ENCODE measurements at places on chromosomes 6 and 20.

GRCh38 chr6:6783721-6784120 is 195.2 kb downstream of the LY86 start:
- no peak for DNase-seq

GRCh38 chr6:113449051-113449450 is 408.1 kb upstream of the MARCKS start:
- no peak for DNase-seq

DNA sequence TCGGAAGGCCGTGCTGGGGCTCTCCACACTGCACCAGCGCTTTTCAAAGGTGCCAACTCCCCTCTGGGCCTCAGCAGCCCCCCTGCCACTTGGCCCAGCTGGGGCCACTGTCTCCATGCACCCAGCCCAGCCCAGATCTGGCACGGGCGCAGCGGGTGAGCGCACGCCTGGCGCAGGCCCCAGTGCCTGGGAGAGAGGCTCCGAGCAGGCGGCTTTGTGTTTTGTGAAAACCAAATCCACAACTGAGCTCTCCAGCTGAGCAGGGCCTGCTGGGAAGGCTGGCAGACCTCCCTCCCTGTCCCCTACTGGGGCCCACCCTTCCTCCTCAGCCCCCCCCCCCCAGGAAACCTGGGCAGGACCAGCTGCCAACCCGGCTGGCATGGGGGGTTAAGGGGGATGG is 17.0 kb downstream of the MDGA1 start:
- DNase-seq = no peak

GRCh38 chr20:58071991-58072390 is 156.5 kb downstream of the ANKRD60 start:
- no peak for DNase-seq

DNA sequence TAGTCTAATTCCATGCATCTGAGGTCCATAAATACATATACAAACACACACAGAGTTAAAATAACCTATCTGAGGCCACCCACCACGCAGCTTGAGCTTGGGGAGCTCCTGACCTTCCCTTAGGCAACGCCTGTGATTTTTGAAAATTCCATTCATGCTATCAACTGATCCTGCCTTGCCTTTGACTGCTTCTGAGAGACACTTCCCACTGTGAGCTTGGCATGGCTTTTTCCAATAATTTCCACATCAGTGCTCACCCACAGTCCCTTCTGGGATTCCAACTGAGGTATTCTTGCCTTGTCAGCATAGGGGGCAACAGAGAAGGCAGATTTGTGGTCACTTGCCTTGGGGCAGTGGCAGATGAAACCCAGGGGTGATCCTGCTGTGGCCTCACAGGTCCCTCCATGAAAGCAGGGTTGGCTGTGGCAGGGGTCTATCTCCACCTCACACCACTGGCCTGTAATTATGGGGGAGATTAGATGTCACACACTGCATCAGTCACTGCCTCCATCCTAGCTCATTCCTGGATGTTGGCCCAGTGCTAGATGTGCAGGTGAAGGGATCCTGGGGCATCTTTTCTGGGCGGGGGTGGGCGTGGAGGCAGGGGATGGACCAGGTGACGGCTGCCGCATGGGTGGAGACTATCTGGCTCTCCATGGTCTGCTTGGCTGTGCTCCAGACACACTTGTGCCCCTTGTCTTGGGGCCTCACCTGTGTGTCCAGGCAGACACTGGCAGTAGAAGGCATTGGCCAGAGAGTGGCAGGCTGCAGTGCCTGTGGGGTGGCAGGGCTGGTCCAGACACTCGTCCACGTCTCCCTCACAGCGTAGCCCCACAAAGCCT is 11.2 kb upstream of the GPSM3 start:
- no peak for DNase-seq

DNA sequence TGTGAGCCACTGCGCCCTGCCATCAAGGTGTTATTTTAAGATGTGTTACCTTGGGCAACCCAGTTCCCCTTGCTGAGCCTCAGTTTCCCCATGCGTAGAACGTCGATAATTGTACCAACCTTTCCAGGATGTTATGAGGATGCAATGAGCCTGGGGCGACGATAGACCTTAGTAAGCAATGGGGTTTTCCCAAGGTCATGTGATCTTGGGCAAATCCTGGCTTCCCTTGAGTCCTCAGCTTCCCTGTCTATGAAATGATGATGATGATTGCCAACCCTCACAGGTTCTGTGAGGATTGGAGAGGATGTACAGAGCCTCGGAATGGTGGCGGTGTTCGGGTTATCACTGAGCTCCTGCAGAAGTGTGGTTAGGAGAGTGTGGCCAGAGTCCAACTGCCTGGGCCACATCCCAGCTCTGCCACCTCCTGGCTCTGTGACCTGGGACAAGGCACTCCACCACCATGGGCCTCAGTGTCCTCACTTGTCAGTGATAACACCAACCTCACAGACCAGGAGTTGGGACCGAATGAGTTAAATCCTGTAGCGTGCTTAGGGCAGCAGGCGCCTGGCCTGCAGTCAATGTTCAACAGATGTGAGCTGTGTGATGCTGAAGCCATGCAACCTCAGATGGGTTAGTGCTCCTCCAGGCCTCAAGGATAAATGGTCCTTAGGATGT is 23.4 kb downstream of the SIRPA start:
- no peak for DNase-seq

- DNase-seq = no peak
These were observed 5.4 kb downstream of the TLDC2 start for GRCh38 chr20:36881331-36881730.

GRCh38 chr6:166770216-166771116 is 143.4 kb upstream of the RPS6KA2 start:
- DNase-seq = no peak

GRCh38 chr6:110653381-110653780 is 161.9 kb downstream of the CDK19 start:
- DNase-seq = no peak

DNA sequence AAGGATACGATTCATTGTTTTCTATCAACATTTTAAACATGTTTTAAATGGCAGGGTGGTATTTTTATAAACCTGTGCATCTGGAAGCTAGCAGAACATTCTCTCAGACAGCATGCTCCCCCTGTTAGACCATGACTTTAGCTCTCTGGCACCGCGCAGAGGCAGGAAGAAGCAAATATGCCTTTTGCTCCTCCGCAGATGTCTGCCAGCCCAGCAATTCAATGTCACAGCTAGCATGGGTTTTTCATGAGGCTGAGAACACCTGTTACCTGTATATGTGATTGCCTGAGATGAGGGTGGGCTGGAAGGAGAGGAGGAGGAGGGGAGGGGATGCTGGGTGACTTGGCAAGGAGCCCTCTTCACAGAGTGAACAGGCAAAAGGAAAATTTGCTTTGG is 6.7 kb downstream of the MTCH1 start:
- DNase-seq = no peak

GRCh38 chr6:8881663-8882062 is 446.3 kb upstream of the SLC35B3 start:
- DNase-seq = no peak

- no peak for DNase-seq
These were observed 19.4 kb upstream of the TULP1 start for GRCh38 chr6:35532126-35532525.

GRCh38 chr6:94357381-94357980 is 938.1 kb upstream of the EPHA7 start:
- no peak for DNase-seq

All from activated T-cell treated with anti-CD3 and anti-CD28 coated beads, Interleukin-2, amount 50 U/mL, for 24 hours (primary cell).